ENCODE measurements at places on chromosomes 2 and 18.

DNA sequence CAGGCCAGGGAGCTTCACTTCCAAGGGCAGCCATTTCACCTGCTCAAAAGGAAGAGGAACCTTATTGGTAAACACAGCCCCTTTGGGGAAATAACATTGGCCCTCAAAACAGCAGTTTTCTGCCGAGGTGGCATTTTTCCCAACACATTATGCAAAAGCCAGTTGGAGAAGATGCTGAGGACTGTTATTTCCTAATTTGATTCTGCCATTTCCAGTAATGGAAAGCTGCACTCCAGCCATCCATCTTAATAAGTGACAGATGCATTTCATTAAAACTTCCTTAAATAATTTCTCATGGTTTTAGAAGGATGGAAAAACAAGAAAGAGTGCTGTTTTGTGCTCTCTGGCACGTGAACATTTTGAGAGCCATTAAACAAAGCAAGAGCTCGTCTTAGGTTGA lies 55.9 kb upstream of the ALK start:
- no peak for DNase-seq

GRCh38 chr2:197813093-197813787 lies 8.8 kb downstream of the PLCL1 start:
- DNase-seq = no peak

- DNase-seq = no peak
Observed at GRCh38 chr18:69916412-69916811, 31.3 kb downstream of the CD226 start.

DNA sequence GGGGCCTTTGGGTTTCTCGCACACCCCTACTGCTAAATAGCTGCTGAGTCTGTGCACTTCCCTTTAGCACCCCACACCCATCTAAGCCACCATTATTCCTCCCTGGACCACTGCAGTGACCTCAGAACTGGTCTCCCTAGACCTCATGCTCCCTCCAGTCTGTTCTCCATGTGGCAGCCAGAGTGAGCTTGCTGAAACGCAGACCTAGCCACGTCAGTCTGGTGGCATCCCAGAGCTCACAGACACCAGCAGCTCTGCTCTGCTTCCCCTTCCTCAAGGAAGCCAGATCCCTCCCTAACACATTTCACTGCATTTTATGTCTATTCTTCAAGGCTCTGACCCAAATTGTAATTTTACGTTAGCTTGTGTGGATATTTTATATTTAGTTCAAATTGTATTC lies 144.4 kb downstream of the DYSF start:
- no peak for DNase-seq

DNA sequence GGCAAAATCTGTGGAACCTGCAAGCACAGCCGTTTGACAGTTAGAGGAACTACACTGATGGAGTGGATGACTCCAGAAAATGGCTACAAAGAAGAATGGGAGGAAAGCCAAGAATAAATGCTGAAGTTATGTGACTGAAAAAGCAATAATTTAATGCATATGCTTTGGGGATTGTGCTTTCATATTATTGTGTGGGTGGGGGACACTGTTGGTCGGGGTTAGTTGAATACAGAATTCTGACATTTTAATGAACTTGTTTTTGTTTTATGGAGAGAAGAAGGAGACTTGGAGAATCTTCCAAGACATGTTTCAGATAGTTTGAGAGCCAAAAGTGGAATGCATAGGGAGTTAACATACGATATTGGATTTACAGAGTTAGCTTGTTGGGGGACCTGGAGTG lies 68.5 kb downstream of the NRP2 start:
- DNase-seq = no peak

GRCh38 chr2:120637847-120638246 lies 97.8 kb upstream of the GLI2 start:
- no peak for DNase-seq

DNA sequence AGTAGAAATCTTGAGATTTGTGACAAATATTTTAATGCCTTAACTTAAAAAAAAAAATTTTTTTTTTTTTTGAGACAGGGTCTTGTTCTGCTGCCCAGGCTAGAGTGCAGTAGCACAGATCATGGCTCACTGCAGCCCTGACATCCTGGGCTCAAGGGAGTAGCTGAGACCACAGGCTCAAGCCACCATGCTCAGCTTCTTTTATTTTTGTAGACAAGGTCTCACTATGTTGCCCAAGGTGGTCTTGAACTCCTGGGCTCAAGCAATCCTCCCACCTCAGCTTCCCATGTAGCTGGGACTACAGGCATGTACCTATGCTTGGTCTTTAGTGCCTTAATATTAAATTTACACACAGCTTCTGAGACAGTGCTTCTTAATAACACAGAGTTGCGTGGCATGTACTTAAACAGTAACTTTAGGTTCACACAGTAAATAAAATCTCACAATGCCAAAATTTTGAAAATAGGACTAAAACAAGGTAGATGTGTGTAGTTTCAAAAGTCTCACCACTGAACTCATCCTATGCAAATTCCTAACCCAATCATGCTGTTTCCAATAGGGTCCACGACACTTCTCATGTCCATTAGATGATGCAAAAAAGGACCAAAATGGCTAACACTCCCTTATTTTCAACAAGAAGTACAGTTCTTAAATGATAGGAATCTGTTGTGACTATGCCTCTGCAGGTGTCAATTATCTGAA lies 4.1 kb downstream of the HSPD1 start:
- no peak for DNase-seq

- no peak for DNase-seq
Observed at GRCh38 chr2:46181789-46182530, 115.2 kb upstream of the EPAS1 start.

DNA sequence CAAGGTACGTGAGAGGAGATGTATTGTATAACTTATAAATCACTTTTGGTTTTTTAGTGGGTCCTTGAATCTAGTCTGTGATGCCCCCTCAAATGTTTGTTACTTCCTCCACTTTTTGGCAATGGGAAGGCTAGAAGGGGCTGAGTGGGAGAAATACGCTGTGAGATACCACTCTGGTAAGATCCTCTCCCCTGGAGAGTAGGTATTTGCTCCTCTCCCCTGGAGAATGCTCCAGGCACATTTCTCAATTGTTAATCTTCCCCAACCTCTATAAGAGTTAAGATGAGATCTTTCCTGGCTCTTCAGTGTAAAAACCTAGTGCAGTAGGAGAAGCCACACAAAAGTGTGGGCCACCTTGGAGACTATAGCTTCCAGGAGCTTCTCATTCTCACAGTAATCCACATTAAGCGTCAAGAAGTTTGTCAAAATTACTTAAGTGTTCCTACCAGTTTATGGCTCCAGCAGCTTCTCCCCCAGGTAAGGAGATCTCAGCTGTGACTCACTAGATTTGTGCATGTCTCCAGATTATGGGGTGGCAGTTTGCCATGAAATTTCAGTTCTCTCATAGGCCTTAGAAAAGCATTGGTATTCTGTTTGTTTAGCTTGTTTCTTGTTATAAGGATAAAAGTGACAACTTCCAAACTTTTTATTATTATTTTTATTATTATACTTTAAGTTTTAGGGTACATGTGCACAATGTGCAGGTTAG lies 182.6 kb downstream of the FSIP2 start:
- DNase-seq = no peak

GRCh38 chr18:74248189-74248588 lies 43.6 kb downstream of the CYB5A start:
- DNase-seq = no peak

GRCh38 chr18:65269375-65269774 lies 481.4 kb upstream of the CDH7 start:
- DNase-seq = no peak

- DNase-seq = no peak
Observed at GRCh38 chr2:21267232-21267835, 143.6 kb downstream of the TDRD15 start.

GRCh38 chr2:6866982-6867381 lies 1.3 kb upstream of the CMPK2 start:
- no peak for DNase-seq

DNA sequence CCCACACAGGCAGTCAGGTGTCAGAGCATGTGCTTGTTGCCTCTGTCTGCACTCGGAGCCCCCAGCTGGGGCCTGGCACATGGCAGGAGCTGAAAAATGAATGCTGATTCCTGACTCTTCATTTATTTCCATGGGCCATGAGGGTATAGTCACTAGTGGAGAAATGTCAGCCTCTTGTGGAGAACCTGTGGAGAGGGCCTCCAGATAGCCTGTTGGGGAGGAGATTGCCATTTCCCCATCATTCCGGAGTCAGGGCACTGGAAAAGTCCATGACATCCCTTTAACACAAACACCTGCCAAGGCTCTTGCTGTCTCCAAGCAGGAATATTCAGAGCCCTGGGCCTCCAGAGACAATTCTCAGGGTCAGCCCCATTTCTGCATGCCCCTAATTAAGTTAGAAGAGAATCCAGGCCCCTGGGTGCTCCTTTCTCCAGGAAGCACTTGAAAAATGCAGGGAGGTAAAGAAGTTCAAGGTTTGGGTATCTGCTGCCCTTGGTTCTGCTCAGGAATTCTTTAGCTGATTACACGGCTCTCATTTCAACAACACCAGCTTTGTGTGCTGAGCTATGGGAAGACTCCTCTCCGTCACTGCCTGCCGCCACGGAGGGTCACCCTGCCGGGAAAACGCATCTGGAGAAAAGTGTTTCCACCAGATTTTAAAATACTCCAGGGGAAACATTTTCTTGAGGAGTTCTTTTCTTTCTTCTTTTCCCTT lies 311.3 kb downstream of the MYCN start:
- DNase-seq = no peak

DNA sequence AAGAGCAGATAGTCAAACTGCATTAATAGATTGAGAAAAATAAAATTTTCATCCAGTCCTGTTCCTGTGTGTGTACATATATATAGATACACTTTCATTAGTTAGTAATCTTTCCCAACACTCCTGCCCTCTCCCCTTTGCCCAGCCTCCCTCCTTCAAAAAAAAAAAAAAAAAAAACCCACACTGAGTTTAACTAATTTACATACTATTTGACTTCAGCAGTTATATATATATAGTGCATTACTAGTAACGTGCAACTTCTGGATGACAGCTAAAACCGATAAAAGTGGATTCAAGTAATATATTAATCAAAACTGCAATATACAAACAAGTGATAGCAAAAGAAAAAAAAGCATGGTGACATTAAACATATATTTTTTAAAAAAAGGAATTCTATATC lies 1.4 kb downstream of the FIGN start:
- no peak for DNase-seq

DNA sequence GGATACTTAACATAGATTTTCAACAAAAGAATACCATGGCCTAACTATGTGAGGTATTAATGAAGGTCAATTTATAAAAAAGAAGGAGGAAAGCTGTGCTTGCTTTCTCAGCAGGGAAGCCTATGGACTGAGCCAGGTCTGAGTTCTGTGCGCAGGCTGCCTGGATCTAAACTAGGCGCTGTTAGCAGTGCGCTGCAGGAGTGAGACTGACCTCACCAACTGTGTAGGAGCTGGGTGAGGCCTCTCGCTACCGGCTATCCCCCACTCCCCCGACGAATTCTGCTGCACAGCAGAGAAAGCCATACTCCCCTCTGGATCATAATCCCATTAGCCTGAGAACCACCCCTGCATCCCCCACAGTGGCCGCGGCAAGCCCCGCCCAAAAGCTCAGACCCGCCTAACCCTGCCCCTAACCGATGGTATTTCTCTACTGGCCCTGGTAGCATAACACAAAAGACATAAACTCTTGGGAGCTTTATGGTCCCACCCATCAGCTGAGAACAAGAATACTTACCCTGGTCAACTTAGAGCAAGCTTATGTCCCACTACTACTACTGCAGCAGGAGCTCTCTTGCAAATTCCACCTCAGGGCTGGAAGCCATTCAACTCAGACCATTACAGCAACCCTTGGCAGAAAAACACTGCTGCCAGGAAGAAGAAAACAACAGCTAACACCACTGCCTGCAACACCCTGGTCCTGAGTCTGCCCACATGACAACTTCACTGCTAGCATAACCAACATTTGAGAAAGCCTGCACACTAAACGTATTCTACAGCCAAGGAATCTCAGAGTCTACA lies 28.0 kb downstream of the SULT1C2 start:
- no peak for DNase-seq

DNA sequence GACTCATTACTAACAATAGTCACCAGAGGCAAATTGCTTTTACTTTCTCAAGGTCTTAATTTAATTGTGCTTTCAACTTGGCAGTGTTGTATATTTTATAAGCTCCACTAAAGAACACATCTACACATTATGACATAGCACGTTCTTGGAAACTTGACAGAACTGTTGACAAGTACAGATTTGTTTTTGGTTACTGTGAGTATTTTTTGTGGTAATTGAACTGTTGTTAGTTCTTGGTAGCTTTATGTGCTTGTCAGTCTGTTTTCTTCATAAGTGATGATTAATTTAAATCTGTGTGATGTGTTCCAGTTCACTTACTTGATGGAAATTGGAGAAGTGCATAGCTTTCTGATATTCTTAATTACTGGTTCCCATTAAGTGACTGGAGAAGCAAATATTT lies 63.9 kb downstream of the COMMD1 start:
- no peak for DNase-seq
